Stimulated activated CD8-positive, alpha-beta memory T cell treated with anti-CD3 and anti-CD28 coated beads, Interleukin-12 subunit alpha, Interleukin-12 subunit beta, amount 100 ng/mL, for 4 hours (primary cell): ENCODE measurements at places on chromosomes 11 and 22.

DNA sequence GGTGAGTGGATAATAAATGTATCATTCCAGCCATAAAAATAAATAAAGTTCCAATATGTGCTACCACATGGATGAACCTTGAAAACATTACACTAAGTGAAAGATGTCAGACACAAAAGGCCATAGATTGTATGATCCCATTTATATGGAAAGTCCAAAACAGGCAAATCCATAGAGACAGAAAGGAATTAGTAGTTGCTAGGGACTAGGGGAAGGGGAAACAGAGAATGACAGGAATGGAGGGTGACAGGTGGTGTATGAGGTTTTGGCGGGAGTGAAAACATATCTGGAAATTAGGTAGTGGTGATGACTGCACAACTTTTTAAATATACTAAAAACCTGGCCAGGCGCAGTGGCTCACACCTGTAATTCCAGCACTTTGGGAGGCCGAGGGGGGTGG is 15.2 kb upstream of the CARD10 start:
- DNase-seq = no peak

DNA sequence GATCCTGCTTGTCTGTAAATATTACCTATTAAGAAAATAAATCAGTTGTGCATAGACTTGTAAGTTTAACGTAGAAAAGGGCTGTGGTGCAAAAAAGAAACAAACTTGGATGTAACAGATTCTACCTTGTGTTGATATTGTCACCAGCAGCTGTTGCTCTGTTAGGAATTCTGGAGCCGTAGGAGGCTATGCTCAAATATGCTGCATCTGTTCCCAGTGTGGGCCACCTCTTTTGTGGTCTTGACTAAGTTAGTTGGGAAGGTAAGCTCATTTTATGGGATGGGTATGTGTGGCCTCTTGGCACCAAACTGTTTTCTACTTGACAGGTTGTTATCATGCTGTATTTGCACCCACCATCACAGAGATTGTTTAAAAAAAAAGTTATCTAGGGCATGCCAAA is 29.4 kb upstream of the RAG2 start:
- no peak for DNase-seq

DNA sequence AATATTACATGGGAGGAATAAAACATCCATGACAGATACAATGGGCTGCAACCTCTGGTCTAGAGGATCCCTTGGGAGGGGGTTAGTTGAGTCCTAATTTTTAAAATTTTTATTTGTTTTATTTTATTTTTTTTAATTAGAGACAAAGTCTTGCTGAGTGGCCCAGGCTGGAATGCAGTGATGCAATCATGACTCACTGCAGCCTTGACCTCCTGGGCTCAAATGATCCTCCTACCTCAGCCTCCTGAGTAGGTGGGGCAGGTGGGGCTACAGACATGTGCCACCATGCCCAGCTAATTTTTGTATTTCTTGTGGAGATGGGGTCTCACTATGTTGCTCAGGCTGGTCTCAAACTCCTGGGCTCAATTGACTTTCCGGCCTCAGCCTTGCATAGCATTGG is 43.1 kb downstream of the FDX1 start:
- no peak for DNase-seq

- no peak for DNase-seq
These were observed 154.4 kb downstream of the BBOX1 start for GRCh38 chr11:27194976-27195375.

GRCh38 chr11:106644824-106645223 is 373.5 kb downstream of the GUCY1A2 start:
- no peak for DNase-seq

- DNase-seq = no peak
These were observed 49.7 kb upstream of the CECR2 start for GRCh38 chr22:17319546-17319945.

DNA sequence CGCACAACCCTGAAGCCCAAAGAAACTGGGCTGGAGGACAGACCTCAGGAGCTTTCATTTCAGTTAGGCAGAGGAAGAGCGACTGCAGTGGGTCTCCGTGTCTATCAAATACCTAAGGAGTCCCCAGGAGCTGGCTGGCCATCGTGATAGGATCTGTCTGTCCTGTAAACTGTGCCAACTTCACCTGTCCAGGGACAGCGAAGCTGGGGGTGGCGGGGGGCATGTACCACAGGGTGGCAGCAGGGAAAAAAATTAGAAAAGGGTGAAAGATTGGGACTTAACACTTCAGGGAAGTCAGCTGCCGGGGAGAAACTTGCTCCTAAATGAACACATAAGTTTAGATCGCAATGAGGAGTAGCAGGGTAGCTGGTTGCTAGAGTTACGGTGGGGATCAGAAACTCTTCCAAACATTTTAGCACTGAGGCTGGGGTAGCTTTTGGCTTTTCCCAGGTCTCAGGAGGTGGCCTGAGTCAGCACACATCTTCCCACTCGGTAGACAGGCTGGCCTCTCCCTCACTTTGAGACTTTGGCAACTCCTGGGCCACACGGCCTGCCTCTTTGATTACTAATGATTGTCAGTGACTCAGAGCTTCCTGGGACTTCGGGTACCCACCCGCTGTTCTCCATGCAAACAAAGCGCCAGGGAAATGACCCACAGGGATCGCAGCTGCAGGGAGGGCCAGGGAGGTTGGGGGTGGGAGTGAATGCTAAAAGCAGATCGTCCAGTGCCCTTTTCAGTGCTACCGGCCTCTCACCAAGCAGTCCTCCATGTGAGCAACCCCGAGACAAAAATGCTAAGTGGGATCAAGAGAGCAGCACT is 2.9 kb upstream of the MTFP1 start:
- DNase-seq = no peak

DNA sequence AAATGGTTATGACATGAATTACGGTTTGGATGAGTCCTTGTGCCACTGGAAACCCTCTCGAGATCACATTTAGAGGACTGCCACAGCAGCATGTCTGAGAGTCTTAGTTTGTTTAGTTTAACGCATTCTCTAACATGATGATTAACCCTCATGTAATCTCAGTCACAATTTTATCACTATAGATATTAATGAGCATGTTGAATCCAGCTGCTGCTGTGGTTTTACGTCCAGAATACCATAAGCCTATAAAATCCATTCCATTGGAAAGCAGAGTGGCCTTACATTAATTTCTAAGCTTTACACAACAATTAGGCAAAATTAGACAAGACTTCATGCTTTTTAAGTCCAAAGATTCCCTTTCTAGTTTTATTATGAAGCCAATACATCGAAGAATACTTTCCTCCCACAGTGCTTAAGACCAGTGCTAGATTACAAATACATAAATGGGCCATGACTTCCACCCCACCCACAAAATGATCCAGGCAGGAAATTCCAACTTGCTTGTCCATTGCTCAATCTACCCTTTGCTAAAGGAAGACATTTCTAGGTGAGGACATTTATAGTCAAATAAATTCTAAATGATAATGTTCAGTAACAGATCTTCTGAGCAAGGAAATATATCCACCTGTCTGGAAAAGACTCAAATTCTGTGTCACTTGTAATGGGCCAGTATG is 3.5 kb upstream of the ELMOD1 start:
- no peak for DNase-seq

DNA sequence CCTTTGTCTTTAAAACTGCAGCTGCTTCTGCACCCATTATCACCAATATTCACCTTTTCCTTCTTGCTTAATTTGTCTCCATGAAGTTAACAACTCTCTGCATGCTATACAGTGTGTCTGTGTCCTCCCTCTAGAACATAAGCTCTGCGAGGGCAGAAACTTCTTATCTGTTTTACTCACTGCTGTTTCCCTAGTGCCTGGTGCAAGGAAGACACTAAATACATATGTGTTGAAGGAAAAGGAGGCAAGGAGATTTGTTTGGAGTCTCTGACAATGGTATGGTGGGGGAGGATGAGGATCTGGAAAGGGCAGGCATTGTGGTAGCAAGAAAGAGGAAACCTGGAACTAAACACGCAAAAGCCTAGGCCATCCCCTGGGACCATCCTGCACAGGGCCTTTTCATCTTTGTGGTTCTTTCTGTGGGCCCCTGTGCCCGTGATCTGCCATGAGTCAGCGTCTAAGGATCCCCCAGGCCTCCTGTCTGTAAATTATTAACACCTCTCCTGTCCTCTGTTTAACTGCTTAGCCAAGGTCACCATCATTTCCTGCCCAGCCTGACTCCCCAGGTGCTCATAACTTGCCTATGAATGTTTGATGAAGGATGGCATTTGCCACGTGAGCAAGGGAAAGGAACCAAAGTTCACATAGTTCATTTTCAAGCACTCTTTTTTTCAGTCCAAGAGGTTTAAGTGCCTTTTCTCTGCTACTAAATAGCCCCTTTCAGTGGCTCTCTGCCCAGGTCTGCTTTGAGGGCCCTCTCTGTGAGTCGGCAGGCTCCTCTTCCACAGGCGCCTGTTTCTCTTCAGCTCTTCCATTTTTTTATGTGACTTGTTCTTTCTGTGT is 131.1 kb downstream of the RASSF10 start:
- no peak for DNase-seq

- no peak for DNase-seq
These were observed 76.2 kb downstream of the KCNC1 start for GRCh38 chr11:17810746-17811145.

DNA sequence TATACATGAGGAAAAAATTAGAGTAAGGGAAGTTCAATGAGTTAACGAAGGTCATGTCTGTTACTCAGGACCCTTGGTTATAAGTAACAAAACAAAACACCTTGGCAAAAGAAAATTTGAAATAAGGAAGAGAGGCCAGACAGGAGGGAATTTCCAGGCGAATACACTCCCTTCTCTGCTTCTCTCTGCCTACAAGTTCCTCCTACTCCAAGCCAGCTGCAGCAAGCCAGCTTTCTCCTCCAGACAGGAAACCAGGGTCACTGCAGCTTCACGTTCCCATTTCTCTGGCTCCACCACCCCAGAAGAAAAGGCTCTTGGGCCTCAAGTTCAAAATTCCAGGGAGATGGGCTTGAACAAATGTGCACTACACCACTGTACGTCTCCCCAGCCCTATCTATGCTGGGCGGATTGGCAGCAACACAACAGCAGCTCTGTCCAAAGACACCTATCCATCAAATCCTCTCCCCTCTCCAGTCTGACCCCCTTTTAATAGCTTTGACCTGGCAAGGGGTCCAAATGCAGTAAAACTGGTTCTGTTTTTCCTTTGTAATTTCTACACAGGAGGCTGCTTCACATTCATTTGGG is 27.7 kb downstream of the SMCO4 start:
- no peak for DNase-seq

GRCh38 chr11:117933475-117933874 is 4.3 kb upstream of the TMPRSS13 start:
- no peak for DNase-seq

DNA sequence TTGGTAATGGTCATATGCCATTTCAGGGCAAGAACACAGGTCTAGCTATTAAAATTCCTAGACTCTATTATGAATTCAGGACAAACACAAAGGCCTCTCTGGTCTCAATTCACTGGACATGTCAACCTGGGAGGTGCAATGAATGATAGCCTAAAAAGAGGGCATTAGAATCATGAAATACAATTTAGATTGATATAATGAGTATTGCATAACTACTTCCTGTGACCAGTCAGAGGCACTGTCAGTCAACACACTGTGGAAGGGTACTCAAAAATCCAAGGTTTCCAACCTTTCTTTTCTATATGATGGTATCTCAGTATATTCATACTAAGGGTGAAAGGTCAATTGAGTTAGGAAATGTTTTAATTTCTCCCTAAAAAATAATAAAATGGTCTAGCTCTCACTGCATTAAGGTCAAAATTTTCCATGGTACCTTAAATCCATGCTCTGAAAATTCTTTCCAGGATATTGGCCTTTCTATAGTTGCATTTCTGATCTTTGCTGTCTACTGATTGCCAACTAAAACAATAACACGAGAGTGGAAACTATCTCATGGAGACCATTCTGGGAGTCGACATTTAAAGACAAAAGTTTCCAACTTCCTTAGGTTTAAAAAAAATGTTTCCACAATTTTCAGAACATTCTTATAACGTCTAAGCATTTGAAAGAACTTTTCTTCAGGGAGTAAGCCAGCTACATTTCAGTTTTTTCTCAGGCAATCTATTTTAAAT is 81.7 kb upstream of the APOA1 start:
- no peak for DNase-seq

- no peak for DNase-seq
These were observed 80.2 kb upstream of the NTM start for GRCh38 chr11:131290185-131290584.

DNA sequence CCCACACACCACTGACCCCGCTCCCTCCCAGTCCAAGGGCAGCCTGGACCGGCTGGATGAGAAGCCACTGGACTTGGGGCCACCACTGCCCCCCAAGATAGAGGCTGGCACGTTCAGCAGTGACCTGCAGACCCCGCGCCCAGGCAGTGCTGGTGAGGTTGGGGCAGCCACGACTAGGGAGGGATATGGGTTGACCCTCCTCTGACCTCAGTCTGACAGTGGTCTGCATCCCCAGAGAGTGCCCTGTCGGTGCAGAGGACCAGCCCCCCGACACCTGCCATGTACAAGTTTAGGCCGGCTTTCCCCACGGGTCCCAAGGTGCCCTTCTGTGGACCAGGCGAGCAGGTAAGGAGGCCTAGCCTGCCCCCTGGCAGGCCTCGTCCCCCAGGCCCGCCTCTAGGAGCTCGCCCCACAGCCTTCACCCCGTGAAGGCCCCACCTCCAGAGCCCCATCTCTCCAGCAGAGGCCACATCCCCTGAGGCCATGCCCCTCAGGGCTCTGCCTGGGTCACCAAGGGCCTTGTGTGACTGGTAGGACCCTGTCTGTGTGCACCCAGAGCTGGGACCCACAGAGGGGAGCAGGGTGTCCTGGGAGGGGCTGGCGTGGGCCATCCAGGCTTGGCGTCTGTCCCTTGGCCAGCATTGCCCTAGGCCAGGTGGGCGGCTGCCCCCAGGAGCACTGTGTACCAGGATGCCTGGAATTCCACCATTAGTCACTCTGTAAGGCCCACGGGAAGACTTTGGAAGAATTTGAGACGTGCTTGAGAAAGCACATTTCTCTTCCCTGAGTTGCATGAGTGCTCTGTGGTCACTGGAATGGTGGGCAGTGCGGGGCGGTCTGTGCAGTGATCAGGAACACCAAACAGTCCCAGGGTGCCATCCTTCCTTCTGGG is 9.4 kb downstream of the CCDC188 start:
- no peak for DNase-seq

GRCh38 chr22:48937032-48937639 is 890.5 kb downstream of the BRD1 start:
- DNase-seq = no peak
